Sciatic nerve (tissue), 2 donors: ENCODE measurements at places on chromosomes 1 and 21. TPM values are rescaled to one million over a fixed set of nuclear protein-coding genes. Genes with fewer than 3 reads are reported as not detected.

The PLXNA2 gene
- total RNA-seq, result 28.2 TPM

The GART gene
- 63.0 TPM for total RNA-seq

The MORN1 gene
- 16.4 TPM for total RNA-seq

The RIT1 gene
- total RNA-seq, result 38.8 TPM

The DNASE2B gene
- not detected for total RNA-seq

The NHLH2 gene
- not detected for total RNA-seq

The REN gene
- total RNA-seq, result not detected

The ZMPSTE24 gene
- total RNA-seq, result 30.7 TPM

The LCE2A gene
- not detected for total RNA-seq

The SPRR3 gene
- total RNA-seq, result 0.45 TPM

The PODN gene
- 222 TPM for total RNA-seq

The MTR gene
- 64.0 TPM for total RNA-seq

The PGBD5 gene
- total RNA-seq, result 6.6 TPM

The NEGR1 gene
- 85.5 TPM for total RNA-seq

The S100B gene
- 1,180 TPM for total RNA-seq

The HSPB7 gene
- total RNA-seq, result 10.7 TPM

The OR2L8 gene
- 0.53 TPM for total RNA-seq

The SMIM12 gene
- total RNA-seq, result 36.2 TPM

The ZMYND12 gene
- total RNA-seq, result 1.6 TPM

The S100A16 gene
- 58.4 TPM for total RNA-seq

The DMRTA2 gene
- total RNA-seq, result not detected

The ATF3 gene
- total RNA-seq, result 32.4 TPM

The MCOLN2 gene
- total RNA-seq, result 6.5 TPM

The TNFRSF4 gene
- total RNA-seq, result 2.5 TPM

The ACTL8 gene
- not detected for total RNA-seq

The OPTC gene
- not detected for total RNA-seq

The TTC39A gene
- 1.2 TPM for total RNA-seq

The LENEP gene
- total RNA-seq, result not detected
